ENCODE measurements at places on chromosomes 1 and 21.

DNA sequence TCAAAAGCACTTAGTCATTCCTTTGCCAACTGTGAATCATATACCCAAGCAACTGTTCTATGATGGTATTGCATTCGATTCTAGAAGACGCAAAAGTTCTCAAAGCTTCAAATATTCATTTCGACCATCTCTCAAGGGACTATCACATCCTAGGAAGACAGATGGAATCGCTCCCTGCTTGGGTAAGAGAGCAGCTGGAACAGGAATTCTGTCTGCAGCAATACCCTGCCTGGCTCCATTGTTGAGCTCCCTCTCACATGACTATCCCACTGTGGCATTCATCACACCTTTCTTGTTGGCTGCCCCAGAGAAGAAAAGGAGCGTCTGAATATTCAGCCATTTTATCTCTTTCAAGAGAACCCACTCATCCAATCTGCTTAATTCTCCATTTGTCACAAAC, 397.7 kb downstream of the NTNG1 start:
- DNase-seq = no peak
- peaks cover 5% of the 10 kb centered on the region for H3K4me1 ChIP-seq
- H3K4me3 ChIP-seq = no peak overlapping the region
- H3K27ac ChIP-seq = no peak overlapping the region

GRCh38 chr1:39142401-39143060, 62.0 kb upstream of the MACF1 start:
- peaks cover 2% of the 10 kb centered on the region for H3K27me3 ChIP-seq
- no peak overlapping the region for H3K4me3 ChIP-seq
- H3K4me1 ChIP-seq = no peaks in the 10 kb centered on the region
- H3K36me3 ChIP-seq = peaks cover 5% of the 10 kb centered on the region
- no peak overlapping the region for H3K27ac ChIP-seq

- H3K4me3 ChIP-seq = peak overlapping the region; percentile 27
- H3K4me1 ChIP-seq = peaks cover 9% of the 10 kb centered on the region
- DNase-seq = no peak
- H3K36me3 ChIP-seq = no peaks in the 10 kb centered on the region
These were observed 10.4 kb upstream of the ZNF669 start for GRCh38 chr1:247114351-247115140.

DNA sequence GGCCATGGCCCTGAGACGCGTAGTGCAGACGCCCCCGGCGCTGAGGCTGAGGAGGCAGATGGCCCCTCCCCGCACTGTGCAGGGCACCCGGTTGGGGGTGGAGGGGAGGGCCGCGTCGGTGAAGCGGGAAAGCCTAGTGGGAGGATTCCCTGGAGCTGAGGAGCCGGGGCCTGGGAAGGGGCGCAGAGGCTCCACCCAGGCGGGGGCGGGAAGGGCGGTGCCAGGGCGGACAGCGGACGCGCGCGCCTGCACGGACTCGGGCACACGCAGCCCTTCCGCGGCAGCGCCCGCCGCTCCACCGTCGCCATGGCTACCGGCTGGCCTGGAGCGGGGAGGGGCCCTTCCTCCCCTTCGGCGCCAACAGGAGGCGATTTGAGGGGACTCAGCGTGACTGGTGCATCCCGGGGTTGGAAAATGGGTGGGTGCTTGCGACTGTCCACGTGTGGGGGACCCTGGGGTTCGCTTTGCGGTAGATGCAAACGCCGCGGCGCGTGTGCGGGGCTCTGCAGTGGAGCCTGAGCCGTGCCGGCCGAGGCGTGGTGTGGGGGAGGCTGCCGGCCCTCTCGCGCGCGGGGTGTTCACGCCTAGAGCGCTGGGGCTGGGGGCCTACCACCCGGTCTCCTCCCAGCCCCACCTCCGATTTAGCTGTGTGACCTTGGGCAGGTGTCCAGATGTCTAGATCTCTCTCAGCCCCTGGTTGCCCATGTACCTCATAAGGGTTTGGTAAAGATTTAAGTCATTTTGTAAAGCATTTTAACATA, 35.1 kb downstream of the PTPRF start:
- no peak for DNase-seq
- no peaks in the 10 kb centered on the region for H3K4me1 ChIP-seq
- peaks cover 25% of the 10 kb centered on the region for H3K27me3 ChIP-seq
- H3K4me3 ChIP-seq = peak overlapping the region; percentile 55
- H3K36me3 ChIP-seq = no peaks in the 10 kb centered on the region

DNA sequence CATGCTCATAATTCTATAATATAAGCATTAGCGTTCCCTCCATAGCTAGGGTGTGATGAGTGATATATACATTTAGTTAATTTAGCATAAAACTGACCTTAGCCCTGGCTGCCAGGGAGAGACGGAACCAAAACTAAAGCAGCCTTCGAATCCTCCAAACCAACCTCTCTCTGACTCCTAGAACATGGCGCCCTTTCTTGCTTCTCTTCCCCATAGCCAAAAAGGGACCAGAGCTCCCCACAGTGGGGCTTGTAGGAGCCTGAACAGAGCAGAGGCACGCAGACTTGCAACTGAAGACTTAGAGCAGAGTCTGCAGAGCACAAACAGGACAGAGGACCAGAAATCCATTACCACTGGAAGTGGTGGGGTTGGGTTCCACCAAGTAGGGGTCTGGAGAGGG, 17.7 kb downstream of the IRF2BP2 start:
- no peak overlapping the region for H3K27ac ChIP-seq
- DNase-seq = no peak
- peaks cover 3% of the 10 kb centered on the region for H3K27me3 ChIP-seq

All from memory B cell (primary cell).